Stimulated activated CD4-positive, alpha-beta T cell treated with anti-CD3 and anti-CD28 coated beads, Interleukin-4, amount 100 ng/mL, for 24 hours (primary cell): ENCODE measurements at places on chromosomes 4 and X.

DNA sequence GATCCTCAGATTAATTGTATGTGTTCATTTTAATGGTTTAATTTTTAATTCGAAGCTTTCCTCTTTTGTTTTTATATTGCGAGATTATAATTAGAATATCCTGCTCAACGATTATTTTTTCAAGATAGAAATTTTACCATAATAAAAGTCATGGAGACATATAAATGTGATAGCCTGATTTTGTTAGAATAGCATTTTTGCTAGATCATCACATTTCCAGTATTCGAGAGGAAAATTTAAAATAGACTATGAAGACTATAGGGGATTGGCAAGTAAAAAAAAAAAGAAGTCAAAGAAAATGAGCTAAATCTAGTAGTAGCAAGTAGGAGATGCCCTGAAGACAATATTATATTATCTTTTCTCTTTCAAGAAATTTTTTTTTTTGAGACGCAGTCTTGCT is 60.6 kb downstream of the TENM3 start:
- DNase-seq: no peak

DNA sequence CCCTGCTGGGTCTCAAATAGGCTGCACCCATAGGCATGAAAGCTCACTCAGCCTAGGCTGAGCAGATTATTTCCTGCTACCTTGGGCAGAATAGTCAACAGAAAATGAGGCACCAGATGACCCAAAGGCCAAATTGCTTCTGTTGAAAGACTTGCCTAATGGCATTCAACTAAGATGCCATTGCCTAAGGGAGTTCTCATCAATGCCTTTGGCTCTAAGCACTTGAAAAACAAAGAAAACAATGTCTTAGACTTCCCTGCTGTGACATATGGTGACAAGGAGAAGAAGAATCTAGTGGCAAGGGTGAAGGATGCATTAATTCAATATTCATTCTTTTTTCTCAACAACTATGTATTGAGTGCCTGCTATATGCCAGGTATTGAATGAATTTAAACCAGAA is 25.7 kb upstream of the PCDH19 start:
- no peak for DNase-seq

DNA sequence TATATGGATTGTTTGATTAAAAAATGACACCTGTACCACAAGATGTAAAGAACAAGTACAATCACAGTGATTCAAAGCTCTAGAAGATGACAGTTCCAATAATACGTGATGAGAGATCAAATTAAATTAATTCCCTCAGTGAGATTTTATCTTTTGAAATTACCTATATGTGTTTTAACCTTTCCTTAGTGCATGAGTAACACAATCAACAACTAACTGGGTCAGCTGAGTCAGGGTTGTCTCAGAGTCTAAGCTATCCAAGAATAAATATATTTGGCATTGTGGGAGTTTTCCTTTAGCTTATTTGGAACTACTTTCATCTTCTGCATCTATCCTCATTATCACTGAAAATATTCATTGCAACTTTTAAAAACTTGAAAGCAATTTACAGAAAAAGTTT is 162.8 kb downstream of the WDFY3 start:
- no peak for DNase-seq

DNA sequence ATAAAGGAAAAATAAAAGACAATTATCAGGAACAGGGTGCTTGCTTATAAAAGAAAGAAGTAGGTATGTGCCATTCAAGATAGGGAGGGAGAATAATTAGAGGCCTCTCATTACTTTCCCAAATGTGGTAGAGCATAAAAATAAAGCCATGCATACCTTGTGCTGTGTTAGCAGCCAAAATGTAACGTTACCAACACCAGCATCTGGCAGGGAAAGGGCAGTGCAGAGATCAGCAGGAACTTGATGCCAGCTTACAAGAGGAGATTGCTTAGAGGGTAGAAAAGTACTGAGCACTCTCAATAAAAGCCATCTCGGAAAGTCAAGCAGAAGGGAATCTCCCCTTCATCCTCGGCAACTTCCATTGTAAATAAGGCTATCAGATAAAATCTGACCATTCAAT is 195.6 kb downstream of the RASL11B start:
- no peak for DNase-seq

- DNase-seq: no peak
Measured at GRCh38 chrX:150088766-150089518, 150.7 kb upstream of the EOLA2 start.

DNA sequence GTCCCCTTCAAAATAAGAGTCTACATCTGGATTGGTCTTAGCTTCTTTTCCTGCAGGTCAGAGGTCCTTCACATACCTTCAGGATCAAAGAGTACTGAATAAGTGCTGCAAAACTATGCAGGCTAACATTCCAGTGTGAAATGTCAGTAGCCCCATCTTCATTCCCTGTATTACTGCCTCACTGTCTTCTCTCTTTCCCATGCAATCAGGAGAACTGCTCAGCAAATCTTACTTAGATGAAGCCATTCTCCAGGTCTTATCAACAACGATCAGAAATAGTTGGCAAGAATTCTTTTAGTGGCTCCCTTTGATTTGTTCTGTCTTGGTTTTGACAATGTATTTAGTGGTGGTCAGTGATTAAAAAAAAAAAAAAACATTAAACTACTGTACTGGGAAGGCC is 26.0 kb upstream of the IQCM start:
- no peak for DNase-seq

DNA sequence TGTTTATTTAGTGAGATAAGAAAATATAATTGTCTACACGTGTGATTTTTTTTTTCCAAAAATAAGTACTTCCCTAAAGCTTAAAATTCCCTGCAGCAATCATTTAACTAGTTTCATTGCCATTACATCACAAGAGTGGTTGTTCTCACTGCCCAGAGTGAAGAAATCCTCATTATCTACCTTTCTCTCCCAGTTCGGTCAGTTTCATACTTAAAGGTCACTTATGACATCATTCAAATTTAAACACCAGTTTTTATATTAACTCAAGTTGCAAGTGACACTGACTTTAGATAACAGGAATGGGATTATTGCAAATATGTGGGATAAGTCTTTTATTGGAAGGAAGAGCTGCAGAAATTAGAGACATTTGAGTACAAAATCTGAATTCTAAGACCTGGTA is 1699.8 kb upstream of the IGFBP7 start:
- DNase-seq: no peak

DNA sequence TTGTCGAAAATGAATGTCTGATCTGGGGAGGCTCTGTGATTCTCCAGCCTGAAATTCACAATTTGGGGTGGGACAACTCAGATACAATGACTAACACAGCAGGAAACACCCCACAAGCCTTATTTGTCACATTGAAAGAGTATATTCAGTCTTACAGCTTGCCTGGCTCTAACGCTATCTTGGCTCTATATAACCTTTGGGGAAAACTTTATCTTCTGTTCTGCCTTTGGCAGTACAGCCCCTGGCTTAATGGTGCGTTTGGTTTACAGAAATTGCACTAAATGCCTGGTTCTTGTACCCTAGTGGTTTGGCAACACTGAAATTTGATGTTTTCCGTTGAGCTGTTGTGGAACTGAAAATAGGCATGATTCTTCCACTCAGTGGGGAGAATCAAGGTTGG is 178.1 kb upstream of the VEGFC start:
- no peak for DNase-seq

DNA sequence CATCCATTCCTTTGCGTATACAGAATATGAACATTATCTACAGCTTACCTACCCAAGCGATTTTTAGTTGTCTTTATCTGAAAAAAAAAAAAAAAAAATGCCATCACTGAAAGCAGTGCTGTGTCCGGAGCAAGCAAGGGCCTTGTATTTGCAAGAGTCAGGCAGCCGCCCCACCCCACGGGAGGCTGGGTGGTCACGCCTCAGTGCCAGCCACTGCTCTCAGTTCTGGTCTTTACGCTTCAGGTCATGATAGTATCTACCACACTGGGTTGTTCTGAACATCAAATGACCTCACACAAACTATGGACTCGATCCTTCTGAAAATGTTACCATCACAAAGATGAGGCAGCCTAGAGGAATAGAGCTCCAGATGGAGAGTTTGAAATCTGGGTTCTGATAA is 62.7 kb upstream of the HELT start:
- DNase-seq: no peak

- DNase-seq: no peak
Measured at GRCh38 chr4:38084877-38085711, 124.9 kb downstream of the PTTG2 start.

DNA sequence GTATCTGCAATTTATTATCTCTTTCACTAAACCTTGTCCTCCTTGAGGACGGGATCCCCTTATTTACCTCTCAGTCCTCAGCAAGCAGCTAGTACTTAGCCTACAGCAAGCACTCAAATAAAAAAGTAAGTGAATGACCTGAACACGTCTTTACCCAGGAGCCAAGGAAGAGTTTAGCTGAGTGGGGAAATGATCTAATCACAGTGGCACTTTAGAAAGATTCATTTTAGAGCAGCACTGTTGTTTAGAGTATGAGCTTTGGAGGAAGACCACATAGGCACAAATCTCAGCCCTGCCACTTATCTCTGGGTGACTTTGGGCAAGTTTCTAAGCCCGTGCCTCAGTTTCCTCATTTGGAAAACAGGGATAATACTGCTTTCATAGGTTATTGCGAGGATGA is 2.7 kb downstream of the FAM120C start:
- DNase-seq: no peak

DNA sequence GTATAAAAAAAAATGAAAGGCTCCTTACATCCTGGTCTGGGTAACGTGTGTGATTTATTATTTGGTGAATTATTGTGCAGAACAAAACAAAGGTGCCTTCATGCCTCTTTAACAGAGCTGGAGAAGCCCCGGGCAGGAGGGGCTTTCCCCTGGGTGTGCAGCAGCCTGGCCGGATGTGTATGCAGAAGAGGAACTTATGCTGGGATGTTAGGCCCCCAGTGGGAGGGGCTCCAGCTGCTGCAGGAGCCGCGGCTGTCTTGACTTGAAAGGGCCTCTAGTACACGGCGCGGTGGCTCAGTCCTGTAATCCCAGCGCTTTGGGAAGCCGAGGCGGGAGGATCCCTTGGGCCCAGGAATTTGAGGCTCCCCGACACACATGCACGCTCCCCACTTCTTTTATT is 16.0 kb downstream of the CCNQ start:
- DNase-seq: peak; percentile 65

DNA sequence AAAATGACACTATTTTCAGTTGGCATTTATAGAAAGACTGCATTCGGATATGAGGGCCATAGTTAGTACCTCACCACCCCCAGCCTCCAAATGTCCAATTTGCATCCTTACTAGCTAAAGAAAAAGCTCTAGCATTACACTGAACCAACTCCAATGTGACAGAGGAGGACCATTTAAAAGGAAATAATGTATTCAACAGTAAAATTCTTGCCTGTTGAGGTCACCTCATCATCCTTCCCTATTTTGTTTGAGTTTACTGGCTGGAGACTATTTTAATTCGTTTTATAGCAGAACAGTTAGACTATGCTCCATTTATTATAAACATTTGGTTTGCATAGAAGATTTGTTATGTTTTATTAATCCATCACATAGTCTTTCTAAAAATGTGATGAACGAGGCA is 88.2 kb upstream of the PPARGC1A start:
- no peak for DNase-seq

DNA sequence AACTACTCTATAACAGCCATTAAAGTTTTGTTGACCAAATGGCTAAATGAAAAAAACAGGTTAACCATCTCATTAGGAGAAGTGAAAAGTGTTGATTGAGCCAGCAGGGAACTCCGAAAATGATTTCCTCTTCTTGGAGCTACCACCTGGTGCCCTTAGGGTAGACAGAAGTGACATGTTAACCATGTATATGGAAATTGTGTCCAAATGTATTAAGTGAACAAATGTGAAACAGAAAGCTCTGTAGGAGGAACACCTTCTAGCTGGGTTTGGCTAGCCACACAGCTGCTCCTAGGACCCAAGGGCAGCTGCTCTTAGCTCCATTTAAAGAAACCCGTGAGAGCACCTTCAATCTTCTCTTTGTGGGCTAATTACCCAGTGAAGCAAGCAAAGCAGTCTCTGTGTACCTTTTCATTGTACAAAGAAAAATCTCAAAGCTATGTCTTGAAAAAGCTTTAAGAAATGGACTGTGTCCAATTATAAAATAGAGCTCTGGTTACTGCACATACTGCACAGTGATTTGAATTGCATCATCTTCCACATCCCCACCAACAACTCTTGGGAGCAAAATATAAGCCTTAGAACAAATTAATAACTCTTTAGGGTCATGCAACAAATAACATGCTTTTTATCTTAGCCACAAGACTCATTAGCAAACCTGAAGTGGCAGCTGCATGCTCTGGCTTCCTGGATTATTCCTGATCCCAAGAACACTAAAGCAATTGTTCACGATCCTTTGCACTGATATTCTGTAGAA is 59.2 kb upstream of the PARM1 start:
- no peak for DNase-seq

DNA sequence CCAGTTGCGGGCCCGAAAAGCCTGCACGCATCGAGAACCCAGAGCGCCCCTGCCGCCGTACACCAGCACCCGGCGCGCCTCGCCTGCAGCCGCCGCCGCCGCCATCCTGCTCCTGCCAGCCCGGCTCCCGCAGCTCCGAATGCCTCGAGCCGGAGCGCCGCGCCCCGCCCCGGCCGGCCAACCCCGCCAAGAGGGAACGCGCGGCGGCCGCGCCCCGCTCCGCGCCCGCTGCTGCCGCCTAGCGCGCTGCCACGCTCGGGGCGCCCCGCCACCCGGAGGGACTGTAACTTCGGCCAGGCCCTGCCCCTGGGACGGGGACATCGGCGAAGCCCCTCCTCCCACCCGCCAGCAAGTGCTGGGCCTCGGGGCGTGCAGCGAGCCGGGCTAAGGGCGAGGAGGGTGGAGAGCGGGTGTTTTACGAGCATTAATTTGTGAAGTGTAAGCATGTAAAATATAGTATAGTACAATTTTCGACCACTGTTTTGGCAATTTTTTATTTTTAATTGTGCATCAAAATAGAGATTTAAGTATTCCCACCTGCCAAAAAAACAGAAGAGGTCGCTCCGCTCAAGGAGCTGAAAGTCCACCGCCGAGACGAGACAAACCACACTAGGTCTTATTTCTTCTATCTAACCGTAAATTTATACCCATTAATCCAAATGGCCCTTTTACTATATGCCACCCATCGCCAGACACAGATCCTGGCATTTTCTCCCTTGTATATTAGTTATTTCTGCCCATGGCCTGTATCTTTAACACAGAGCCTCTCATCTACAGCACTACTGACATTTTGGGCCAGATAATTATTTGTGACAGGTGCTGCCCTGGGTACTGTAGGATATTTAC is at the start of gene QDPR:
Gene QDPR (minus strand): TSS at position 141 of the 846 bp plus-strand sequence. CDS start 36 bp downstream, at position 105.
- DNase-seq: peak; percentile 77

- peak; percentile 53 for DNase-seq
Measured at GRCh38 chr4:26175006-26175786, 145.6 kb upstream of the RBPJ start.

- DNase-seq: peak; percentile 72
Measured at GRCh38 chr4:128863312-128864075, 54.0 kb downstream of the JADE1 start.

DNA sequence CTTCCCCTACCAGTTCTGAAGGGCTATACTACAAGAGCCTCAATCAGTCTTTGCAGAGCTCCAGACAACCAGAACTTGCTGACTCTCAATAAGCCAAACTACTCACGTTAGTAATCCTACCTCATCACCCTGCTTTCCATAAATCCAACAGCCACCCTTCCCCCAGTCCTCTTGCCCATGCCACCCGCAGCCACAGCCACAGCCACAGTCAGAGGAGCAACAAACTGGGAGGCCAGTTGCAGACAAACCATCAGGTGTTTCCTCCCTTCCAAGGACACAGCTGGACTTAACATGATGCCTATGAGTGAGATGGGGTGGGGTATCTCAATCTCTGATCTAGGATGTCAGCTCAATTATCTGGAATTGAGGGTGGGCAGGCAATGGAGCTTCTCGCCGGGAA is 1.0 kb downstream of the GABRA3 start:
- no peak for DNase-seq

- DNase-seq: no peak
Measured at GRCh38 chr4:124092541-124092984, 620.0 kb downstream of the ANKRD50 start.

- no peak for DNase-seq
Measured at GRCh38 chrX:24877854-24878650, 137.7 kb downstream of the ARX start.
